ENCODE measurements at places on chromosomes 2 and 18.

DNA sequence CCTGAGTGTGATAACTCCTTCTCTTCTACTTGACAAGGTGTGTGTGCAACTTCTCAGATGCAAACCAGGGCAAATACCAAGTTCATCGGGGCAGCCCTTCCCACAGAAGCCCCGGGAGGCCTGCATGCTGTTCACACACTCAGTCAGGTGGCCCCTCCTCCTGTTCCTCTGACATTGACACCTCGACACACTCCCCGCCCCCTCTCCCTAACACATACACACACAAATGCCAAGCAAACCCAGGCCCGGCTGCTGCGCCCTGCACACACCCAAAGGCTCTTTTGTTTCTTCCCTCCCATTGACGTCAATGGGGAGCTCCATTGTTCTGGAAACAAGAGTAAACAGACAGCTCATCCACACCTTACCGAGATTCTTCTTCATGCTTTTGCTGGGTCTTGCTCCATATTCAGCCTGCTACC, 1.7 kb upstream of the PER2 start:
- DNase-seq: no peak

DNA sequence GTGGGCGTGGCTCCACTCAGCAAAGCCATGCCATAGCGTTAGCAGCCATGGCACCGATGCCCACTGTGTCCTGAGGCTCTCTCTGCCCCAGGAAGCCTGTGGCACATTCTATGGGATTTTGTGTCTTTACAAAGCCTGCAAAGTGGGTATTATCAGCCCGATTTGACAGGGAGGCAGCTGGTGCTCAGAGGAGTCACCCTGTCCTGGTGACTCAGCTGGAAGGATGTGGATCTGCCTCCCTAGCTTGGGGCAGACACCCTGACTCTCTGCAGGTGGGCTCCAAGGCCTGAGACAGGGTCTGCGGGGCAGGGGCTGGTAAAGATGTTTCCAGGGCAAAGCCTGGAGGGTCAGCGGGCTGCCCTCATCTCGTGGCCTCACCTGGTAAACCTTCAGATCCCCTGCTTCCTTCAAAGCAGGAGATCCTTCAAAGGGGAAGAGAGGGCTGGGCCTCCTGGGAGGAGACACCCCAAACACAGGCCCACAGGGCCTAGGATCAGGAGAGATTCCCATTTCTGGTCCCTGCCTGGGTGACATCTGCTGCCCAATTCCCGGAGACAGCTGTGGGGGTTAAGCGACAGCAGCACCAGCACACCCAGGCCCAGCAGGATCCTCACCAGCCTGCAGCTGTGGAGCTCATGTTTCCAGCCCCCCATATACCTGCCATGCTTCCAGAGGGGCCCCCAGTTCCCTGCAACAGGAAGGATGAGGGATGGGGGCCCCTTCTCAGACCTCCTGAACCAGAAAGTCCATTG, 3.0 kb upstream of the ASB1 start:
- DNase-seq: no peak

- DNase-seq: no peak
Observed at GRCh38 chr2:69589973-69590652, 53.4 kb downstream of the AAK1 start.

GRCh38 chr2:186060744-186061440, 322.3 kb downstream of the FSIP2 start:
- DNase-seq: no peak

DNA sequence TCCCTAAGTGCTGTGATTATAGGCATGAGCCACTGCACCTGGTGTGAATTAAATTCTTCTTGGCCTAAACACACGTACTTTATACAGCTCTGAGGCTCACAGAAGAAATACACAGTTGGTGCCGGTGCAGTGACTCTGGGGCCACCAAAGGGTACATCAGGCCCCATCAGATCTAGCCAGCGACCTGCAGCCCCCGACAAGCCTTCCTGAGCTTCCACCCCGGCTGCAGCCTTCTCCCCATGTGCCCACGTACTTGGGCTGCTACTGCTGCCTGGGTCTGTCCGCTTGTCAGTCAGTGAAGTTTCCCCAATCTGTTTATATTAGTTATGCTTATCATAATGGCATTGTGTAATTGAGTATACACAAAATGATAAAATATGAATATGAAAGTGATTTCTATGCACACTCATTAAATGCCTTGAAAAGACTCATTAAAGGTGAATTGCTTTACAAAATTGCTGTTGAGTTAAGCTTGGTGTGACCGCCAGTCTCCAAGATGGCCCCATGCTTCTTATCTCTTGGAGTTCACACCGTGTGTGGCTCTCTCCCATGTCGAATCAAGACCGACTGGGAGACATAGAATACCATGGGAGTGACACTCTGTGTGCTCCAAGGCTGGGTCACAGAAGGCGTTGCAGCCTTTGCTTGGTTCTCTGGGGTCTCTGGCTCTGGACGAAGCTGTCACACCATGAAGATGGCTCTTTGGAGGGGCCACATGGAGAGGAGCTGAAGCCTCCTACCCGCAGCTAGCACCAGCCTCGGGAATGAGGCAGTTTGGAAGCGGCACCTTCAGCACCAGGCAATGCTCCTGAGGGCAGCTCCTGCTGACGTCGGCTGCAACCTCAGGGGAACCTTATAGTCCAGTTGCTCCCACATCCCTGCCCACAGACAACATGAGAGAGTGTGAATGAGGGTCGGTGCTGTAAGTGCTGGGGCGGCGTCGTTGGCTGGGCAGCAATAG, 29.2 kb upstream of the HPCAL1 start:
- no peak for DNase-seq

Data from stimulated activated CD8-positive, alpha-beta memory T cell treated with anti-CD3 and anti-CD28 coated beads, Interleukin-15, amount 100 ng/mL, for 1 hour (primary cell).